ENCODE measurements at places on chromosomes 6 and 20.

DNA sequence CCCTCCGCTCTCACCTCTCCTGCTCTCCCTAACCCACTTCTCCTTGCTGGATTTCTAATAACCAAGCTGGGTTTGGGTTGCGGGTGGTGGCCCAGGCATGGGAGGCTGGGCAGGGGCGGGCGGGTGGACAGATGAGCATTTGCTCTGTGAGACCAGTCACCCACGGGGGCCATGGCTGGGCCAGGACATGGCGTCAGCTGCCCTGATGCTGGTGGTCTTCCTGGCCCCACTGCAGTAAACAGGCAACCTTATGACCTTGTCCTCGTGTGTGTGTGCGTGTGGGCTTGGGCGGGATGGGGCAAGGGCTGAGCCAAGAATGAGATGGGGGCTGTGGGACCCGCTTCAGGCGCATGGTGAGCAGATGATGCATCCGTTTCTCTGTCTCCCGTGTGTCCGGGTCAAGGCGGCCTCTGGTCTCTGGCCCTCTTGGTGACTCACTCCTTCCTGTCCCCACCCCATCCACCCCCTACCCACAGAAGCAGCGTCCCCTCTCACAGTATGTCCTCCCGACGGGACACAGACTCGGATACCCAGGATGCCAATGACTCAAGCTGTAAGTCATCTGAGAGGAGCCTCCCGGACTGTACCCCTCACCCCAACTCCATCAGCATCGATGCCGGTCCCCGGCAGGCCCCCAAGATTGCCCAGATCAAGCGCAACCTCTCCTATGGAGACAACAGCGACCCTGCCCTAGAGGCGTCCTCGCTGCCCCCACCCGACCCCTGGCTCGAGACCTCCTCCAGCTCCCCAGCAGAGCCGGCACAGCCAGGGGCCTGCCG, 41.4 kb upstream of the MYL9 start:
- no peak for DNase-seq

- DNase-seq, result no peak
These were observed 216.5 kb downstream of the ARHGAP18 start for GRCh38 chr6:129493354-129493902.

DNA sequence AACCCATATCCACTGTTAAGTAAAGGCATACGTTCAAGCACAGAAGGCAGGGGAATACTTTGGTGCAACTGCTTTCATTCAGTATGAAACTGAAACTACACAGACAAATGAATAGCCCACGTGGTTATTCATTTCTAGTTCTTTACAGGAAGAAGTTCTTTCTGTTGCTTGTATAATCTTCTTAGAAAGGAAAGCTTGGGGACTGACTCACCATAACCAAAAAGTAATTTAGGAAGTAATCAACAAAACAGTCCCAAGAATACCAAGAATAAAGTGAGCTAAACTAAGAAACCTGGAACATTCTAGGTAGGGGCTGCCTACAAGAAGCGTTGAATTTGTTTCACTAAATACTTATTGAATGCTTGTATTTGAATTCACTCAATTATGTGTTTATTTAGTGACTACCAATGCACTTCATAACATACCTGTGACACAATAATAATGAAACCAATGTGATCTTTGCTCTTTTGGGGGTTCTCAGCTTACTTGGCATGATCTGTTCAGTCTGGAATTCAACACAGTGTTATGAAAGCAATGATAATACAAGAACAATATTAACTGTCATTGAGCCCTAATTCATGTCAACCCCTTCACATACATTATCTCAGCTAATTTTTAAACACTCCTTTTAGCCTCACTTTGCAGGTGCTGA, 25.1 kb upstream of the KIAA0408 start:
- DNase-seq, result no peak

DNA sequence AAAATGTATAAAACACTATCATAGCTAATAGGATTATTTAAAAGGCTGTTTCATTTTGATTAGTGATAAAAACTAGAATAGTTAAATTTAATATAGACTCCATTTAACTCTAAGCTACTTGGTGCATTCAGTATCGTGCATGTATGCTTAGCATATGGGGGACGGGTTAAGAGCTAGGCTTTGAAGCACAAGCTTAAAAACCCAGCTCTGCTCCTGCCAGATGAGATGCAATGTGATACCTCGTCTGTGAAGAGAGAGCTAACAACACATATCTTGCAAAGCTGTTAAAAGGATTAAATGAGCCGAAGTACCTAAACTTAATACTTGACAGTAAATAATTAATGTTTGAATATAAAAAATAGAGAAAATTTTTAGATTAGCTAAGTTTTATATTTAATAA, 42.2 kb downstream of the DTNBP1 start:
- no peak for DNase-seq

DNA sequence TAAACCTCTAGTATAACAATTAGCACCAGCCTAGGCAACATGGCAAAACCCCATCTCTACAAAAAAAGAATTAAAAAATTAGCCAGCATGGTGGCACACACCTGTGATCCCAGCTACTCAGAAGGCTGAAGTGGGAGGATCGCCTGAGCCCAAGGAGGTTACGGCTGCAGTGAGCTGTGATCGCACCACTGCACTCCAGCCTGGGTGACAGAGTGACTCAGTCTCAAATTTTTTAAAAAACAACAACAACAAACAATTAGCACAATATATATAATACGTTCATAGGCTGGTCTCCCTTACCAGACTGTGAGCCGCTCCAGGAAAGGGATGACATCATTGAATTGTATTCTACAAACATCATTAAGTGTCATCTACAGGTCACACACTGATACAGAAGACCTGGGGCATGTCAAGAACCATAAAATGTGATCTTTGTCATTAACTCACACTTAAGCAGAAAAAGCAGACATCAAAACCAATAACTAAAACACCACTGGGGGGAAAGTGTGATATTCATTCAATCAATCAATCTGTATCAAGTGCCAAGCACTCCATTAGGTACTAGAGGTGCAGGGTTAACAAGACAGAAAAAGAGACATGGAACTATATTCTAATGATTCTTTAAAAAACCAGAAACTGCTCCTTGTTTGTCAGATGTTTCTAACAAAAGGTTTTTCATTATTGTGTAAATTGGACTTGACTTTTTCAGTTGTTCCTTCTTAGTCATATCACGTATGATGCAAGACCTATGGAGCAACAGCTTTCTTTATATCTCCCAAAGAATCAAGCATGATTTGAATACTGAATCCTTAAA, 17.8 kb downstream of the MAP3K5 start:
- DNase-seq, result no peak

Measured in ovary (tissue), 10 donors.